ENCODE measurements at places on chromosomes 12 and 14.
A peak's percentile ranks its signal among the peaks of the same experiment; 100 is the strongest.

GRCh38 chr14:34691206-34691605 is 23.2 kb downstream of the CFL2 start:
- H3K4me1 ChIP-seq: peaks cover 11% of the 10 kb centered on the region
- no peak overlapping the region for H3K27ac ChIP-seq
- no peak overlapping the region for H3K4me3 ChIP-seq
- DNase-seq: no peak
- H3K27me3 ChIP-seq: no peaks in the 10 kb centered on the region

- no peak for DNase-seq
- no peaks in the 10 kb centered on the region for H3K36me3 ChIP-seq
- H3K4me1 ChIP-seq: peaks cover 12% of the 10 kb centered on the region
- H3K27me3 ChIP-seq: no peaks in the 10 kb centered on the region
- H3K27ac ChIP-seq: no peak overlapping the region
- no peak overlapping the region for H3K4me3 ChIP-seq
Measured at GRCh38 chr12:45756666-45757065, 27.2 kb downstream of the ARID2 start.

DNA sequence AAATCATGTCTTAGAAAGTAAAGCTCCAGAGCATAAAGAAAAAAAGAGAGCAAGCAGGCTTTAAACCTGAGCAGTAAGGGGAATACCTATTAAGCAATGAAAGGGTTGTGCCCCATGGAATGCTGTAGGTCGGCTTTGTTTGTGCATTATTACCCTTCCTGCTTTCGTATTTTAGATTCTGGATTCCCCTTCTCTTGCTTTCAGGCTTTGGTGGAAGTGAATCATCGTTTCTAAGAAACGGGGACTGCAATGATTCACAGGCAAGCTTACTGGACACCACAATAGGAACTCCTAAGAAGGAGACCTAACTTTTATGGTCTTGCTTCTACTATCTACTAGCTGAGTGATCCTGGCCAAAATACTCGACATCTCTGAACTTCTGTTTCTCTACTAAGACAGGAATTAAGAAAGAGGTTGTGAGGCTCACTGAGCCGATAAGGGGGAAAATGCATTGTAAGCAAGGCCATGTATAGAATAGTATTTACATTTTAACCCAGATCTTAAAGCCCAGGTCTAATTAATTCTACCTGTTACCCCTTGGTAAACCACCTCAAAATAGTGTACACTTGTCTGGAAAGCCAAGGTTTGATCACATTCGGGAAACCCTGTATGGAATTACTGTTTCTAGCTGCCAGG is 1.2 kb upstream of the BMAL2 start:
- DNase-seq: peak; percentile 93
- no peaks in the 10 kb centered on the region for H3K27me3 ChIP-seq
- peak overlapping the region; percentile 88 for H3K4me3 ChIP-seq
- H3K27ac ChIP-seq: peak overlapping the region; percentile 95
- peaks cover 6% of the 10 kb centered on the region for H3K36me3 ChIP-seq
- H3K4me1 ChIP-seq: peaks cover 63% of the 10 kb centered on the region

- no peaks in the 10 kb centered on the region for H3K36me3 ChIP-seq
- DNase-seq: peak; percentile 67
- H3K4me1 ChIP-seq: no peaks in the 10 kb centered on the region
- H3K4me3 ChIP-seq: no peak overlapping the region
- H3K27me3 ChIP-seq: peaks cover 10% of the 10 kb centered on the region
Measured at GRCh38 chr12:130764475-130765185, 48.5 kb upstream of the RIMBP2 start.

DNA sequence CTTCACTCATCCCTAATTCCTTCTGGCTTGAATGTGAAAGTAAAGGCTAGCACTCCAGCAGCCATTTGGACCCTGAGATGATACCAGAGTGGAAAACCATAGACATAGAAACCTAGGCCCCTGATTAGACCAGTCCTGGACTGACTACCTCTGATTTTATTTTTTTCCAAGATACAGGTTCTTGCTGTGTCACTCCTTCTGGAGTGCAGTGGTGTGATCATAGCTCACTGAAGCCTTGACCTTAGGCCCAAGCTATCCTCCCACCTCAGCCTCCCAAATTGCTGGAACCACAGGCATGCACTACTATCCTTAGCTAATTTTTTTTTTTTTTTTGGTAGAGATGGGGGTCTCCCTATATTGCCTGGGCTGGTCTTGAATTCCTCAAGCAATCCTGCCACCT is 74.4 kb upstream of the STAC3 start:
- no peak for DNase-seq
- peaks cover 8% of the 10 kb centered on the region for H3K4me1 ChIP-seq
- H3K27ac ChIP-seq: no peak overlapping the region
- H3K4me3 ChIP-seq: no peak overlapping the region

DNA sequence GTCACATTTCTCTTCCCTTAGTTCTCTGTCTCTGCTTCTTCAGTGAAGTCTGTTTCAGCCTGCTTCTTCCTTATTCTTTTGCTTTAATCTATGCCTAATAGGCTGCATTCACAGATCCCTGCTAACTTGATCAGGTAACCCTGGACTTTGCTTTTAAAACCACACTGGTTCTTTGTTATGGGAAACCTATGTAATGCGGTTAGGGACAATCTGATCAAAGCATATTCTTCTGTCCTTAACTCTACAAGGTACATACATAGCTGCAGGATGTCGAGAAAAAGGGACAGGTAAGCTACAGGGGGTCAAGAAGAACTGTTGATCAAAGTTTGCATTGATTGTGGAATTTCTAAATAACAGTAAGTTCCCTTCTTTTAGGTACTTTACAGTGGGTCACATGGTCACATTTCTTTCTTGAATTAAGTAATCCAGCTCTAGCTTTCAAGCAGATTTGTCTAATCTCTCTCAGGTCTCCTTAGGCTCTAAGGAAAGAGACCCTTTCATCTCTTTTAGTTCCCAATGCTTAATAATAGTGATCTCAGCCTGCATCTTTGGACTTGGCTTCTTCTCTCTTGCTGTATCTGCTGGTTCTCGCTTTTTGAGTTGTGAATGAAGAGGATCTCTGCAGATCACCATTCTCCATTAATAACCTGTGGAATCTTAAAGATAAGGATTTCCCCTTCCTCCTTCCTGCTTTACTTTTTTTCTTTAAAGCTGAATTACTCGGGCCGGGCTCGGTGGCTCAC is 3.8 kb downstream of the COPZ1 start:
- H3K4me1 ChIP-seq: peaks cover 58% of the 10 kb centered on the region
- no peak for DNase-seq
- no peaks in the 10 kb centered on the region for H3K27me3 ChIP-seq
- peak overlapping the region; percentile 65 for H3K4me3 ChIP-seq
- H3K36me3 ChIP-seq: peaks cover 13% of the 10 kb centered on the region

Data from HFFc6 (cell line).